CD8-positive, alpha-beta memory T cell (primary cell): ENCODE measurements at places on chromosomes 2 and 18.

GRCh38 chr2:231662811-231663457 lies 45.4 kb upstream of the PTMA start:
- peak; percentile 61 for DNase-seq

DNA sequence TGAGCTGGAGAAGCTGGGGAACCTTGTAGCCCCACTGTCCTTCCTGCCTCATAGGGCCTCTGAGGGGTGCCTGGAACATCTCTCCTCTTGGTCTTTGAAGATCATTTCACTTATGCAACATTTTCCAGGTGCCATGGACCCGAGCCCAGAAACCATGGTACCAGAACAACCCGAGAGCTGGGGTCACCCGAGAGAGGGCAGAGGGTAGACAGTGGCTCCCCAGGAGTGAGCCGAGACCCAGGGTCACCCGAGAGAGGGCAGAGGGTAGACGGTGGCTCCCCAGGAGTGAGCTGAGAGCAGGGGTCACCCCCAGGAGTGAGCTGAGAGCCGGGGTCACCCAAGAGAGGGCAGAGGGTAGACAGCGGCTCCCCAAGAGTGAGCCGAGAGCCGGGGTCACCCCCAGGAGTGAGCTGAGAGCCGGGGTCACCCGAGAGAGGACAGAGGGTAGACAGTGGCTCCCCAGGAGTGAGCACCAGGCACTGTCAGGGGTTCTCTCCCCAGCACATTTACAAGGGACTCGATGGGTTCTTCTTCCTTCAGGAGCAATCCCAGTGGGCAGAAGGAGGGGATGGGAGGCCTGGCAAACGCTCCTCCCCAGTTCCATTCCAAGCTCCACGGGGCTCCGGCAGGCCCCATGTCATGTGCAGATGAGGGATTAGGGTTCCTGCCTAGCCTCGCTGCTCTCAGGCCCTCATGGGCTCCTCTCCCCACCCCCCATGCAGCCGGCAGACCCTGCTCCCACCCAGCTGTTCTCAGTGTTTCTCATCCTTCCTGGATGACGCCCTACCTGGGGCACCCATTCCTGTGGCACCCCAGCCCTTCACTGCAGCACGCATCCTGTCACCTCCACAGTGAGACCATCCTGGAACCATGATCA lies 163.5 kb downstream of the RTP5 start:
- no peak for DNase-seq

DNA sequence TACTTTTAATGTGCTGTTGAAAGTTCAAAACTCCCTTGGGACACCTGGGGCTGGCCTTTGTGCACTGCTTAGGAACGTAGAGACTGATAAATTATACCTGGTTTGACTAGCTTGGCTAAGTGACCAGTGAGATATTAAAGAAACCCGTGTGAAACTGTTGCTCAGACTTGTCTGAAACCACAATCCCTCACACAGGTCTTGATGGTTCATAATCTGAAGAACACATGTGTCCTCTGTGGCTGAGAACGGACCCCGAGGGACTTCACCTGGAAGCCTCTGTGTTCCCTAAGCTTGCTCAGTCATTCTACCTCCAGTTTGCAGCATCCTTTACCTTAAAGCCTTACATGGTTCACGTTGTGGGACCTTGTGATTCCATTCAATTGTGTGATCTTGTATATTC lies 218.8 kb downstream of the CBLN2 start:
- no peak for DNase-seq

GRCh38 chr2:140639628-140640027 lies 1491.2 kb downstream of the LRP1B start:
- DNase-seq, result no peak

GRCh38 chr18:4842287-4842686 lies 354.8 kb downstream of the AKAIN1 start:
- DNase-seq, result no peak

GRCh38 chr2:186949726-186950256 lies 100.8 kb upstream of the ZSWIM2 start:
- DNase-seq, result no peak

- no peak for DNase-seq
Observed at GRCh38 chr2:3325458-3326181, 52.0 kb downstream of the EIPR1 start.

- DNase-seq, result no peak
Observed at GRCh38 chr18:474416-474815, 26.1 kb downstream of the COLEC12 start.

- peak; percentile 95 for DNase-seq
Observed at GRCh38 chr2:207625014-207625907, at the start of gene METTL21A. Gene METTL21A (minus strand): TSS chr2:207625394. CDS start chr2:207624375, 1,019 bp downstream.

DNA sequence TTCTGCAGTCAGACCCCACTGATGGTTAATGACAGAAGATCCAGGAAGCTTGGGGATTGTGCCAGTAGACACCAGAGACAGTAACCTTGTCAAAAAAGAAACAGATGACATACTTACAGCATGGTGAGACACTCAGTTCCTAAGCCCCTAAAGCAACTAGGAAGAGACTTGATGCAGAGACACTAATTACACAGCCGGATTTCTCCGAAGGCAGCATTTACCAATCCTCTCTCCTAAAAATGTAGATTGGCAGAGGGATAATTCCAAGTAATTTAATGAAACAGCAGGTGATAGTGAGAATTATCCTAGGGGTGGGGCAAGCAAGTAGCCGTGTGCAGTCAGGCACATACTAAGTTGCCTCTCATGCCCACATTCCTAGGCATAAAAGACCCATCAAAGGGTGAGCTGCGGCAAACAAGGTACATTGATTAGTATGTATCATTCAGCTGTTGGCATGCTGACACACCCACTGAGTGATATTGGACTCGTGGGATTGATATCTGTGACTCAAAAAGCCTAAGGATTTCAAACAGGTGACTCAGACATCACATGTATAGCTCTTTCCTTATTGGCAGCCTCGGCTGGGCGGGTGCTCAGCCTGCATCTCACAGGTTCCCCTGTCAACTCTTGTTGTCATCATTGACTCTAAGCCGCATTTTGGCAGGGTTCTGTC lies 296.7 kb upstream of the ATP5MC3 start:
- DNase-seq, result no peak

- no peak for DNase-seq
Observed at GRCh38 chr2:61853086-61853846, 594 bp downstream of the FAM161A start.

GRCh38 chr2:238235331-238235732 lies 4.5 kb downstream of the HES6 start:
- DNase-seq, result no peak

GRCh38 chr2:160970052-160970965 lies 189.9 kb upstream of the TANK start:
- DNase-seq, result no peak

GRCh38 chr2:119326938-119327337 lies 39.7 kb downstream of the C2orf76 start:
- no peak for DNase-seq

GRCh38 chr2:195343540-195343939 lies 313.5 kb upstream of the SLC39A10 start:
- DNase-seq, result no peak

GRCh38 chr2:190876631-190877030 lies 4.0 kb upstream of the GLS start:
- no peak for DNase-seq

GRCh38 chr18:37441821-37442220 lies 123.8 kb downstream of the CELF4 start:
- DNase-seq, result no peak

DNA sequence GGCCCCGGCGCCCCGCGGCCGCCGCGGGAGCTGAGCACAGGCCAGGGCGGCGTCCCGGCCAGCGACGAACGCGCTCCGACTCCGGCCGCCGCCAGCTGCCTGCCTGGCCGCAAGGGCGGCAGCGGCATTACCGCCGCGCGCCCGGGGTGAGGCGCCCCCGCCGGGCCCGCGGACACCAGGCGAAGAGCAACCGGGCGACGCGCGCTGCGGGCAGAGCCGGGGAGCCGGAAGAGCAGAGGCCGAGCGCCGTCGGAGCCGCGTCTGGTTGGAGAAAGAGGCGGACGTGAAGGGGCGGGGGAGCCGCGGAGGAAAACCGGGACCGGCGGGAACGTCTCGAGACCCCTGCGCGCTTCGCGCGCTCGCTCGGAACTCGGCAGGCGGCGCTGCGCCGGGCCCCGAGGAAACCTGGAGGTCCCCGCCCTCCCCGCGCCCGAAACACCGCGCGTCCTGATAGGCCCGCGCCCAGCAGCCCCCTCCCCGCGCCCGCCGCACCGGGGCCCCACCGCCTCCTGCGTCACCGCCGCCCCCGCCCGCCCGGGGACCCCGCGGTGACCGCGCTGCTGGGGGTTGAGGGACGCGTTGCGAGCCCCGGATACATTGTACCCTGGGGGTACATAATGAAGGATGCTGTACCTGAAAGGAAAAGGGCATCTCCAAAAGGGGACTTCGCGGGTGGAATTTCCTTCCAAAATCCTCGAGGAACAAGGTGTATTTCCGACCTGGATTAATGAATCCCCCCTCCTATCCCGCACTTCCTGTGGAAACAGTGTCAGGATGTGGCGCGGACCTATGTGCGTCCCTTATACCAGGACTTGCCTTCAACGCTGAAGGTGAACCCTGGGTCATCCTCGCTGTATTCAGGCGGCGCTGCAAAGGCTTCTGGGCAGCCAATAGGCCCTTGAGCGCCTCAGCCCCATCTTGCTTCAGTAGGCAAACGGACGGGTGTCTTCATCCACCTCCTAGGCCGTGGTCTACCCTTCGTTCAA lies 1.0 kb upstream of the B4GALT6 start:
- peak; percentile 9 for DNase-seq

- no peak for DNase-seq
Observed at GRCh38 chr18:2395427-2396161, 175.7 kb downstream of the METTL4 start.

DNA sequence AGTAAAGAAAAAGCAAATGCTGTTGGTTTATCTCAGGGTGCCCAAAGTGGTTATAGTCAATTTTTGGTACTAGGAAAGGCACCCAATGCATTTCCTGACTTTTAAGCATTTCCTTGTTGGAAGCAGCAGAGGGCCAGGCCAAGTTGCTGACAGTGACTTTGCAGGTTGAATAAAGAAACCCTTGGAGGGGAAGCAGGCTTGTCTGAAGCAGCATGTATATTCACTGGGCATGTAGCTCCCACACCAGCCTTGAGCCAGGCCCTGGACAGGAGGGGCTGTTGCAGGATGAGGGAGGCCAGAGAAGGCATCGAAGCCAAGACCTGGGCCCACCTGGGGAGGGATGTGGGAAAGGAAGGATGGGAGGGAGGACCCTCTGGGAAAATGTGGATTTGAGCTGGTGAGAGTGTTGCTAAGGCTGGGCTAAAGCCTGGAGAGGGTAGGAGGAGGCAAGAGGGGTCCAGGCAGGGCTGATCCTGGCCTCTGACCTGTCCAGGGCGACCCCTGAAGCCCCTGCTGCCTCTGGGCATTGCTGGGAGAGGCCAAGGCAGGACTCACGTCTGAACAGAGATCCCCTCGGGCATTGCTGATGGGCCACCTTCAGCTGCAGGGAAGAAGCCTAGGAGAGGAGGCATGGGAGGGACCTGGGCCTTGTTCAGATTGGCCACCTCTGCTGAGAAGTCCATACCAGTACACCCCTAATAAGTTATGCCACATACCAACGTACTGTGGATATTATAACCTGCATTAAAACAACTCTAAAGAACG lies 79.6 kb downstream of the STPG4 start:
- no peak for DNase-seq

GRCh38 chr2:177284531-177284930 lies 20.0 kb upstream of the NFE2L2 start:
- DNase-seq, result no peak

GRCh38 chr2:217972490-217972889 lies 30.3 kb downstream of the TNS1 start:
- DNase-seq, result no peak

DNA sequence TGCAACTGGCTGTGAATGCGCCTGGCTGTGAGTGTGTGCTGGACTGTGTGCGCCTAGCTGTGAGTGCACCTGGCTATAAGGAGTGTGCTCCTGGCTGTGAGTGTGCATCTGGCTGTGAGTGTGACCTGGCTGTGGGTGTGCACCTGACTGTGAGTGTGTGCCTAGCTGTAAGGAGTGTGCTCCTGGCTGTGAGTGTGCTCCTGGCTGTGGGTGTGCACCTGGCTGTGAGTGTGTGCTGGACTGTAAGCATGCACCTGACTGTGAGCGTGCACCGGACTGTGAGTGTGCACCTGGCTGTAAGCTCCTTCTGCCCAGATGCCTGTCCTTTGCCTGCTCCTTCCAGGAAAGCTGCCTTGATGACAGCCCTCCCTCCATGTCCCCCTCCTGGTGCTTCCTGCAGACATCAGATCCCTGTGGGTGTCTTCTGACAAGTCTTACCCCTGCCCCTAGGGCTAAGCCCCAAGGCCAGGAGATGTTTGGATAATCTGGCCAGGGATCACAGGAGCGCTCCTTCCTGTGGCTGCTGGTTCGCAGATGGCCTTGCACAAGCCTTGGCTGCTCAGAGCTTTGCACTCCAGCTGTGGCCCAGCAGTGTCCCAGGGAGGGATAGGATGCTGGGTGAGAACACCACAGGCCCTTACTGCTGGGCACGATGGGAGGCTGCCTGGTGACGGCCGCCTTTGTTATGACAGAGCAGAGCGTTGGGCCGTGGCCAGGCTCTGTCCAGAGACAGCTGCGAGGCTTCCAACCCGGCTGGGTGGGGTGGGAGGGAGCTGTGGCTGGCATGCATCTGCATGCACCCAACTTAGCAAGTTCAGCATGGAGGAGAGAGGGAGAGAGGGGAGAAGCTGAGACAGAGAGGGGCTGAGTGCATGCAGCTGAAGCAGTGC lies 89.9 kb downstream of the GLI2 start:
- DNase-seq, result no peak

DNA sequence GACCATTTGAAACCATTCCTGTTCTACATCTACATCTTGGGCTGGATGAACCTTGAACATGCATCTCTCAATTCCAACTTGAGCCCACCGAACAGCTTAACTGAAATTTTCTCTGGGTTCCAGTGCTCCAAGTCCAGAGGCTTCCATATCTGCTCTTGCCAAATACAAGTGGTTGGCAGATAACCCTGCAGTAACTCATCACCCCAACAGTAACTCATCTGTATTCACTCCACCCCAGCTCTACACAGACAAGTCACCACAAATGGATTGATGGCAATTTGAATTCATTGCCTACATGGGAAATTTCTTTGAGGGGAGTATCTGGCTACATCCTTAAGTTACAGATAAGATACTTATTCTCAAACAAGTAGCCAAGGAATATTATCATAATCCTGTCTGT lies 502.4 kb upstream of the TNP1 start:
- DNase-seq, result no peak

DNA sequence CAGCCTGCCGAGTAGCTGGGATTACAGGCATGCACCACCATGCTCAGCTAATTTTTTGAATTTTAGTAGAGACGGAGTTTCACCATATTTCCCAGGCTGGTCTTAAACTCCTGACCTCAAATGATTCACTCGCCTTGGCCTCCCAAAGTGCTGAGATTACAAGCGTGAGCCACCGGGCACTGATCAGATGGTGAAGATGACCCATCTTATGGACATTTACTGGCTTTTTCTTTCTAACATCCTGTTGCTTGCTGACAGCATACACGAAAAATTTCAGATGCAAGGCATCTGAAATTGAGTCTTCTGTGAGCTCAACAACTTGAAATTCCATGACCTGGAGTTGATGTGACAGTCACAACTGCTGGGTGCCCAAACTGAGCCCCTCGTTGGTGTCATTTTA lies 859.5 kb upstream of the CNTNAP5 start:
- DNase-seq, result no peak

DNA sequence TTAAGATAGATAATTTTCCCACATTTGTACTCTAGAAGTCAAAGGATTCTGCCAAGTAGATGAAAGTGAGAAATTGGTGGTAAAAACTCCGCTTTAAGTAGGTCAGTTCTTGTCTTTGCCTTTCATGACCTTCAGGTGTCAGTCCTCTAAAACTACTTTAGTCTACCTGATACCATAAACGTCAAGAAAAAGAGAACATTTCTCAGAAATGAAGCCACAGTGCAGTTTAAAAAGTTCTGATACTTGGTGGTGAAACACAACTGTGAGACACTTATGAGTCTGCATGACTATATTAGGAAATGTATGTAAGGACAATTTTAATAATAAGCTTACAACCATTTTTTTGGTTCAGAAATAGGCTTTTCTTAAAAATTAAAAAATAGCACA lies 583.3 kb downstream of the SATB2 start:
- no peak for DNase-seq
